C1 segment of cervical spinal cord (tissue), 14 donors: ENCODE measurements at places on chromosomes 13 and 19.
A peak's percentile ranks its signal among the peaks of the same experiment; 100 is the strongest.

DNA sequence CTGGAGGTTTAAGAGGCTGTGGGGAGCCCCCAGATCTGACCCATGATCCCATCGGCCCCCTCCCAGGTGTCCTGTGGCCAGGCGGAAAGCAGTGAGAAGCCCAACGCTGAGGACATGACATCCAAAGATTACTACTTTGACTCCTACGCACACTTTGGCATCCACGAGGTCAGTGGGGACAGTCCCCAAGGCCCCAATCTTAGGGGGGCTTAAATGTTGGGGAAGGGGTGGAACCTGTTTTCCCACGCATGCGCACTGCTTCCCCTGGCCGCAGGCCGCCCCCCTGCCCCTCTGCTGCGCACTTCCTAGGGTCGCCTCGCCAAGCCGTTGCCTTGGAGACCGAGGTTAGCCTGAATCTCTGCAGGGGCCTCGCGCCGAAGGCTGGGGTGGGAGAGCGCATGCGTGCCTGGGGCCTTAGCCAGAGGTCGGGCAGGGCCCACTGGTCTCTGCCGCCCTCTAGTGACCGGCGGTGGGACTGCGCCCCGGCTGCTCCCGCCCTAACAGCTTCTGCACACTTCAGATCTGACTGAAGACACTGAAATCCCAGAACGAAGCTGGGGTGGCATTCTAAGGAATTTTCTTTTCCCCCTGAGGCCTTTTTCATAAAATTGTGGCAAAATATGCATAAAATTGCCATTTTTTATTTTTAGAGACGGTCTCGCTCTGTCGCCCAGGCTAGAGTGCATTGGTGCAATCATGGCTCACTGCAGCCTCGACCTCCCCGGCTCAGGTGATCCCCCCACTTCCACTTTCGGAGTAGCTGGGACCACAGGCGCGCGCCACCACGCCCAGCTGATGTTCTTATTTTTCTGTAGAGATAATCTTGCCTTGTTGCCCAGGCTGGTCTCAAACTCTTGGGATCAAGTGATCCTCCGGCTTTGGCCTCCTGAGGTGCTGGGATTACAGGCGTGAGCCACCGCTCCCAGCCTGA, 3.6 kb downstream of the PRMT1 start:
- DNase-seq = peak; percentile 76

DNA sequence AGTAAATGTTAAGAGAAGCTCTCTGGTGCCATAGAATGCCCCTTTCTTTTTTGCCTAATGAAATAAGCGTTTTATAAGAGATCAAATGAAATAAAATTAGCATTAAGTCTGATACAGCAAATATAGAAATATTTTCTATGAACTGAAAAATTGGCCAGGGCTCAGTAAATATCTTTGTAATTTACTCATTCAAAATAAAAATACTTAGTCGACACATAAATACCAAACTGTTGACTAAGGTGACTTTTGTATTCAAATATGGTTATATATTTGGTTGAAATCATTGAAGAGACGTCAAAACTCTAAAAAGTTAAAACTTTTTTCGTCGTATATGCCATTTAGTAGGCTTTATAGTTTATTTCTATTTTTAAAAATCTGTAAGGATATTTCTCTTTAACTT, 25.6 kb downstream of the IPO5 start:
- no peak for DNase-seq

GRCh38 chr13:27259831-27260230, 8.5 kb downstream of the RPL21 start:
- no peak for DNase-seq

GRCh38 chr13:77489566-77490337, 45.8 kb upstream of the SCEL start:
- DNase-seq = no peak

DNA sequence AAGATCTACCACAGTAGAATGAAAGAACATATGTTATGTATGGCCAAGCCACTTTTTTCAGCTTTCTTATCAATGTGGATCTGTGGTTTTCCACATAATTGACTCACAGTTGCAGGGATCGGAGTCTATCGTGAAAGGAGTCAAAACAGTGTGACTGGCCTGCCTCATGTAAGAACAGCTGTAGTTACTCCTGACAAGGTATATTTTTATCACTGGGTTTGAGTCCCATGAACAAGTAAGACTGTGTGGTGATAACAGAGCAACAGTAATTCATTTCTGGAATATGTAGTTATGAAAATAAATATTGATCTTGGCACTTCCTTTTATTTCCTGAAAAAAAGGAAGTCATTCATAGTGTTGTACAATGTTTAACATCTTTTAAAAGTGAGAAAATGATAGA, 416.6 kb downstream of the KLF12 start:
- no peak for DNase-seq
